Anterior cingulate cortex (tissue), 58 donors: ENCODE measurements at places on chromosomes 1 and 21.
A peak's percentile ranks its signal among the peaks of the same experiment; 100 is the strongest.

- DNase-seq = peak; percentile 10
Observed at GRCh38 chr1:156889802-156890580, 3.5 kb upstream of the PEAR1 start.

- no peak for DNase-seq
Observed at GRCh38 chr1:167454304-167454893, 63.9 kb downstream of the CD247 start.

DNA sequence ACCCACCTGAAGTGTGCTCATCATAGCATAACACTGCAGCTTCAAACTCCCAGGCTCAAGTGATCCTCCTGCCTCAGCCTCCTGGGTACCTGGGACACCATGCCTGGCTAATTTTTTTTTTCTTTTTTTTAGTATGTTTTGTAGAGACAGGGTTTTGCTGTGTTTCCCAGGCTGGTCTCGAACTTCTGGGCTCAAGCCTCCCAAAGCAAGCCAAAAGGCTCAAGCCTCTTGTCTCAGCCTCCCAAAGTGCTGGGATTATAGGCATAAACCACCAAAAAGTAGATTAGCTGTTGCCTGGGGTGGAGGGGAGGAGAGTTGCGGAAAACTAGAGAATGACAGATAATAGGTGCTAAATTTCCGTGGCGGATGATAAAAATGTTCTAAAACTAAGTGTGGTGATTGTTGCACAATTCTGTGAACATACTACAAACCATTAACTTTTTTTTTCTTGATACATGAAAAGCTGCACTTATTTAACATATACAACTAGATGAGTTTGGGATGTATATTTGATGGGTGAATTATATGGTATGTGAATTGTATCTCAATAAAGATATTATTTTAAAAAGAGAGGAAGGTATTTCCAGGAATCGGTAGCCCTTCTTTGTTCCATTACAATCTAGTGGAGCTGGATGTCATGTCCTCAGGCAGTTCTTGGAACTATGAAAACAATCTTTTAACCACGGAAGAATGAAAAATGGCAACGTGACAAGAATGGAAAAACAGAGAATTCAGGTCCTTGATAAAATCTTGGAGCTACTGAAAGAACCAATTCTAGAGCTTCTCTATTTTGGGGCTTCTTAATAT lies 27.3 kb upstream of the MED18 start:
- no peak for DNase-seq

DNA sequence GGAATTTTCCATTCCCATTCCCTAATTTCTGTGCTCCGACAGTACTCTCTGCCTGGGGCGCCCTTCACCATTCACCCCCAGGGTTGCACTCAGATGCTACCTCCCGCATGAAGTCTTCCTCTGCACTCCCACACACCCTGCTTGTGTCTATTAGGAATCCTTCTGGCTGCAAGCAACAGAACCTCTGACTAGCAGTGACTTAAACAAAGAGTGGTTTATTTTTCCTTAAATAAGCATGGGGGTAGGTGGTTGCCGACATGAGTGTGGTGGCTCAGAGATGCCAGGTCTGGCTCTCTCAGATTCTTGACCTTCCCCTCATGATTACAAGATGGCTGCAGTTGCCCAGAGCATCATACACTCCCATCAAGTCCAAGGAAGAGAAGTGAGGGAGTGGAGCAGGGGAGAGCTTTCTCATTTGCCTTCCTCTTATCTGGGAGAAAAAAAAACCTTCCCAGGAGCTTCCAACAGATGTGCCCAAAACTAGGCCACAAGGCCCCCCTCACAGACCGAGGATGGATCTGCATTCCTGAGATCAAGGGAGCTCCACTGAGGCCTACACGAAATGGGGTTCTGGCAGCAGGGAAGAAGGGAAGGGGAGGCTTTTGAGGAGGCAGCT lies 49.6 kb upstream of the LBR start:
- no peak for DNase-seq

GRCh38 chr1:65276197-65276939 lies 33.0 kb upstream of the DNAJC6 start:
- DNase-seq = no peak

- DNase-seq = no peak
Observed at GRCh38 chr21:34266351-34266750, 97.5 kb upstream of the KCNE2 start.

- no peak for DNase-seq
Observed at GRCh38 chr1:143718524-143718923, 253.3 kb downstream of the FAM72C start.

- no peak for DNase-seq
Observed at GRCh38 chr1:193143285-193143684, 21.5 kb downstream of the CDC73 start.

- no peak for DNase-seq
Observed at GRCh38 chr1:169426174-169426705, 1.0 kb downstream of the CCDC181 start.

DNA sequence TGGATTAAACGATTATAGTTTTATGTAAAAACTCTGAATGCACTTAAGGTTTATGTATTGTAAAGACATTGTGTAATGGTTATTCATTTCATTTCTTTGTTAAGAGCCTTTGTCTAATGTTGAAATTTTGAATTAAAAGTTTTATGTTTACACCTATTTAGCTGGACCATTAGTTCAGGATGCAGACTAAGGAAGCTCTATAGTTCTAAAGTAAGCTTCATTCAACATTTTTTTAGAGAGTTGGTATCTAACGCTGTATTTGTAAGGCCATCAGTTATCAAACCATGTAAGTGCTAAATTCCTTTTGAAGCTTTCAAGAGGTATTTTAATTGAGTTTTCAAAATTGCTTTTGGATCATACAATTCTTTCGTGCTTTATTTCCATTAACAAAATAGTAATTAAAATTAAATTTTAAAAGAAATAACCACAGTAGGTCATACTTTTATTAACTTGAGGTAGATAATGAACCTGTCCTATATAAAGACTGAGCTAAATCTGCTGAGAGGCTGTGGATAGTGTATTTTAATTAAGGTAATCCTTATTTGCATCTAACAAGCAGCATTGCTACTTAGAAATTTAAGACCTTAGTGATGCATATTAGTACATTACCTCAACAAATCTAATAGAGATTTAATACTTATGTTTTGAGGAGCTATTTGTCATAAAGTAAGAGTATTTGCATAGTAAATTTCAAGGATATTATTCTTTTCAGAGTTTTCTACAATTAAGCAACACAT lies 47.9 kb downstream of the RWDD3 start:
- no peak for DNase-seq

DNA sequence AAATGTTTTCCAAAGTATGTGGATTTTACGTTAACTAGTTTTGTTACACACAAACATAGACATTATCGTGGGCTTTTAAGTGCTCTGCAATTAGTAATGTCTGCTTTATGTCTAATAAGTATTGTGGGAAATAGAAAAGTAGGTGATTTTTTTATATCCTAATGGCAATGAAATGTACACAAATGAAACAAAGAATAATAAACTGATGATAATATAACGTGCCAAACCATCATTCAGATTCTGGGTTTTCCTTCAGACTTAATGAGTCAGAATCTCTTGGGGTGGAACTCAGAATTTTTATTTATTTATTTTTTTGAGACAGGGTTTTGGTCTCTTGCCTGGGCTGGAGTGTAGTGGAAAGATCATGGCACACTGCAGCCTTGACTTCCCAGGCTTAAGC lies 2.0 kb downstream of the TMEM183A start:
- no peak for DNase-seq

GRCh38 chr1:200751717-200752116 lies 13.0 kb downstream of the CAMSAP2 start:
- no peak for DNase-seq

GRCh38 chr1:89483010-89483756 lies 41.4 kb upstream of the LRRC8B start:
- peak; percentile 82 for DNase-seq

DNA sequence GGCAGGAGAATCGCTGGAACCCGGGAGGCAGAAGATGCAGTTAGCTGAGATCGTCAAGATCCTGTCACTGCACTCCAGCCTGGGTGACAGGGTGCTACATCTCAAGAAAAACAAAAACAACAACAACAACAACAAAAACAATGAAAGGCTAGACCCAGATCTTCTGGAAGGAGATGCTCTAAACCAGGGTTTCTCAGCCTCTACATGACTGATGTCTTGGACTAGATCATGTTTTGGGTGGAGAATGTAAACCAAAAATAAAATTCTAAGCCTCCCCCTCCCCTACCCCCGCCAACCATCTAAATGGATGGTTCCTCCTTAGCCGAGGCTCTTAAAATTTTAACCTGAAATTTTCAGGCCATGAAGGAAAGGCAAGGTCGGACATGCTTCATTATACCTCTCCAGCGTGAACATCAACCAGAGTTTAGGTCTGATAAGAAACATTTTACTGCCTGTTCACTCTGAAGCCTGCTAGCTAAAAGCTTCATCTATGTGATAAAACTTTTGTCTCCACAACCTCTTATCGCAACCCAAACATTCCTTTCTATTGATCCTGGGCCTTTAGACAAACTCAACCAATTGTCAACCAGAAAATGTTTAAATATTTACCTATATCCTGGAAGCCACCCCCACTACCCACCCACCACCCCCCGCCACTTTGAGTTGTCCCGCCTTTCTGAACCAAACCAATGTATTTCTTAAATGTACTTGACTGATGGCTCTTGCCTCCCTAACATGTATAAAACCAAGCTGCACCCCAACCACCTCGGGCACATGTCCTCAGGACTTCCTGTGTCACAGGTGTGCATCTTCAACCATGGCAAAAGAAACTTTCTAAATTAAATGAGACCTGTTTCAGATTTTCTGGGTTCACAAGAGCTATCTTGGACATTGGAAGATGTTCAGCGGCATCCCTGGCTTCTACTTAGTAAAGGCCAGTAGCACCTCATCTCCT lies 1.9 kb upstream of the CAPN2 start:
- no peak for DNase-seq

DNA sequence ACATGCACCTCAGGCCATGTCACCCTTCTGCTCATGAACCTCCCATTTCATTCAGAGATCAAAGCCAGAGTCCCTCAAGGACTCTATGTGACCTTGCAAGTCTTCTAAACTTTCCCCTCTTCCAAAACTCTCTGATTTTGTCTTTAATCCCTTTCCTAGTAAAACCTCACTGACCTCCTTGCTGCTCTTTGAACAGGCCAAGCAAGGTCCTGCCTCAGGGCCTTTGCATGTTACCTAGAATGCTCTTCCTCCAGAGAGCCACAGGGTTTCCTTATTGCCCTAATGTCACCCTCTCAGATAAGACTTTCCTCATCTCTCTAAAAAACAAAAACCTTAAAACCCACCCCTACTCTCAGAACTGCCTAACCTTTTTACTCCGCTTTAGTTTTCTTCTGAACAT lies 26.6 kb downstream of the IL23R start:
- DNase-seq = no peak

DNA sequence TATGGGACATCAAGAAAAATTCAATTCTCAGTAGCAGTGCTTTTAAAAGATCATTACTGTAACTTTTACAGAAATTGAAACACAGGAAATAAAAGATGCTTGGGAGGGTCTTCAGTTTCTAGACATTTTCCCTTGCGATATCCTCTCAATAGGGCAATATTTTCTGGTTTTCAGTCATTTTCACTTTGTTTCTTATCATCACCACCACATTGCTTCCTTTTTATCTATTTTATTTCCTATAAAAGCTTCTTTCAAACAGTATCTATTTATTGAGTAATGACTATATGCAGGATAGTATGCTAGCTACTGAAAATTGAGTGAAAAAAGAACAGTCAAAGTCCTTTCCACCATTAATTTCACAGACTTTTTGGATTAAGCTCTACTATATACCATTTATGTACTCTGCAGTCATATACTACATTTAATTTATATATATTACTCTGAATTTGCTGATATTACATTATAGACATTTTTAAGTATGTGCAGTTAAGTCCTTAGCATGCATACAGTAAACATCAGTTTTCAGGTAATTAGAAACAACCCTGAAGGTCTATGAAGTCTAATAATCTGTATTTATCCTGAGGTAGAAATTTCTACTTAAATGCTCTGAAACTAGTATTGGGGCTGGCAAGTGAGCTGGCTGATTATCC lies 18.7 kb downstream of the TRMT1L start:
- no peak for DNase-seq

DNA sequence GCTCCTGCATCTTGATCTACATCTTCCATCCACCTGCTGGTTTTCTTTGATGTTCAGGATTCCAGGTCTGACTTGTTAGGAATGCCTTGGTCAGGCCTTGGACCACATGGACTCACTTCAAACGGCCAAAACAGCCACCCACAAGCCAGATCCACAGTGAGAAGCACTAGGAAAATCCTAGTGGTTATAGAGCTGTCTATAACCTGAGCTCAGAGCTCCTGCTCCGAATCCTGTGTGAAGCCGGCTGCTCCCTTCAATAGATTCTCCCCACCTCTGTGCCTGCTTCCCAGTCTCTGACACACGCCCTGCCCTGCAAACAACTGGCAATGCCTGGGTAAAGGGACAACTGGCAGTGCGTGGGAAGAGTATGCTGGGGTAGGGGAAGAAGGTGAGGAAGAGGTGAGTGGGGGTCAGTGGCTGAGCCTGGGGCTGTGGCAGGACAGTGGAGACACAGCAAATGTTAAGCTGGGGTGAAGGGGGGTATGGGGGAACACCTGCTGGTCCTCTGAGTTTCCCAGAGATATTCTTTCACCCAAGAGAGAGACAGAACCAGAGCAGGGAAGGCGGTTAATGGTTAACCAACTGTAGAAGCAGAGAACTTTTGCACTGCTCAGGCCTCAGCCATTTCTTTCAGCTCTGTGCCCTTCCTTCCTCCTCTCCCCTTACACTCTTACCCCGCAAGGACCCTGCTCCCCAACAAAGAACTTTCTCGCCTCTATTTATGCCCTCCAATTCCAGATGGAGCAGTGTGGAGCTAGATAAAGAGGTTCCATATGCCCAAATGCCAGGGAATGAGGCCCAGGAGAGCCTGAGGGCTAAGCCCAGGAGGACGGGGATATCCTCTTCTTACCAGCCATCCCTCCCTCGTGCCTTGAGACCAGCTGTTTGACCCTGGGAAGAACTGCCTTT lies 4.5 kb downstream of the PLXNA2 start:
- no peak for DNase-seq

DNA sequence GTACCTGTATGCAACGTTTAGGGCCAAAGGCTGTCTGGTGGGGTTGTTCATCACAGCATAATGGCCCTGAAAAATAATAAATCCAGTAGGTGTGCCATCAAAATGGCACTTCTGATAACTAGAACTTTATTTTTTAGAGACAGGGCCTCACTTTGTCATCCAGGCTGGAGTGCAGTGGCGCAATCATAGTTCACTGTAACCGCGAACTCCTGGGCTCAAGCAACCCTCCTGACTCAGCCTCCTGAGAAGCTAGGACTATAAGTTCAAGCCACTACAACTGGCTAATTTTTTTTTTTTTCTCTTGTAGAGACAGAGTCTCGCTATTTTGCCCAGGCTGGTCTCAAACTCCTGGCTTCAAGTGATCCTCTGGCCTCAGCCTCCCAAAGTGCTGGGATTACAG lies 4.7 kb downstream of the SNAPIN start:
- DNase-seq = no peak

- DNase-seq = no peak
Observed at GRCh38 chr1:41657679-41658295, 173.3 kb upstream of the EDN2 start.
